ENCODE measurements at places on chromosomes 4 and X. TPM values are rescaled to one million over a fixed set of nuclear protein-coding genes. Genes with fewer than 3 reads are reported as not detected.
A peak's percentile ranks its signal among the peaks of the same experiment; 100 is the strongest.

- DNase-seq: no peak
Observed at GRCh38 chr4:99564921-99565320, 1.1 kb upstream of the TRMT10A start.

The PITX2 gene
- not detected for total RNA-seq

DNA sequence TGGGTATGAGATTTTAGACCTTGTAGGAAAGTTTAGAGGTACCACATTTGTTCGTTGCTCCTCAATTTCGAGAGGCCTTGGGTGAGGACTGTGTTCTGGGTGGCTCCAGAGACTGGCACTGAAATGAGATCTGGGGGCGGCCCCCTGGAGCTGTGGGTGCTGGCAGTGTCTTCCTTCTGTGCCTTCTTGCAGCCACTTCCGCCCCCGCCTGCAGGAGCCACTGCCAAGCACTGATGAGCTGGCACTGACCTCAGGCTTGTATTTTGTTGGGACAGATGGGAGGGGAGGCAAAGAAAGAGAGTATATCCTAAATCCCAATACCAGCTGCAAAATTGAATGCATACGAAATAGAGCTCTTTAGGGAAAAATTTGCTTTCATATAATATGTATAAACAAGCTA is 64.5 kb upstream of the CLDN34 start:
- no peak for DNase-seq

DNA sequence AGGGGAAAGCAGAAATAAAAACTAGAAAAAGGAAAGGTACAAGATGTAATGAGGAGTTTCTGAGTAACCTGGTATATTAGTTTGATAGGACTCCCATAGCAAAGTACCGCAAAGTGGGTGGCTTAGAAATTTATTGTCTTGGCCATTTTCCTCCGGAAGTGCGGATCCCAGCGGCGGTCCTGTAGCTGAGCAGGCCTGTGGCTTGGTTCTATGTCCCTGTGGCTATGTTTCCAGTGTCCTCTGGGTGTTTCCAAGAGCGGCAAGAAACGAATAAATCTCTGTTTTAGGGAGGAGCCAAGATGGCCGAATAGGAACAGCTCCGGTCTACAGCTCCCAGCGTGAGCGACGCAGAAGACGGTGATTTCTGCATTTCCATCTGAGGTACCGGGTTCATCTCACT is 44.0 kb upstream of the LDB2 start:
- no peak for DNase-seq

The NR3C2 gene
- 9.9 TPM for total RNA-seq

The NSUN7 gene
- not detected for total RNA-seq

DNA sequence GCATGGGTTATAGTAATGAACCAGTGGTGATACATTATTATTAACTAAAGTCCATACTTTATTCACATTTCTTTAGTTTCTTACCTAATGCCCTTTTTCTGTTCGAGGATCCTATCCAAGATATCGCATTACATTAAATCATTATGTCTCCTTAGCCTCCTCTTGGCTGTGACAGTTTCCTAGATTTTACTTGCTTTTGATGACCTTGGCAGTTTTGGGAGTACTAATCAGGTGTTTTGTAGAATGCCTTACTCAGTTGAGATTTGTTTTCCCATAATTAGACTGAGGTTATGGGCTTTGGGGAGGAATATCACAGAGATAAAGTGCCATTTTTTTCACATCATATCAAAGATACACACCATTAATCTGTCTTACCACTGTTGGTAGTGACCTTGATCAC is 5.0 kb downstream of the KLHL5 start:
- DNase-seq: no peak

- DNase-seq: no peak
Observed at GRCh38 chrX:154430916-154431315, 2.4 kb downstream of the ATP6AP1 start.

DNA sequence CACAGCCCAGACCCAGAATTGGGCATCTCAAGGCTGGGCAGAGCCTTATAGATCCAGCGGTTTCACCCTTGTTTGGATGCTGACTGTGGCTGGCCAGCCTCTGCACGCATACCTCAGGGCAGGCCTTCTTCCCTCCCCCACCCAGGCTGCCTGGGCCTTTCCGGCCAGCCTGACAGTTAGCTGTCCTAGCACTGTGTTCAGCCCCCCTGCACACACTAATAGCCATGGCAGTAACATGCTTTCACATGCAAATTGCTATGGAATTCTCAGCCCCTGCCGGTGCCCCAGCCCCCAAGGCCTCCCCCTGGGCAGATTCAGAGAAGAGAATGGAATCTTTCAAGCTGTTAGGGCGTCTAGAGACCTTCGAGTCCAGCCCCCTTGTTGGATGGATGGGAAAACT is 17.7 kb downstream of the EFNB1 start:
- no peak for DNase-seq

The ZFP92 gene
- total RNA-seq: 0.51 TPM

The GRID2 gene
- total RNA-seq: not detected

- no peak for DNase-seq
Observed at GRCh38 chr4:17557880-17558279, 19.1 kb upstream of the LAP3 start.

DNA sequence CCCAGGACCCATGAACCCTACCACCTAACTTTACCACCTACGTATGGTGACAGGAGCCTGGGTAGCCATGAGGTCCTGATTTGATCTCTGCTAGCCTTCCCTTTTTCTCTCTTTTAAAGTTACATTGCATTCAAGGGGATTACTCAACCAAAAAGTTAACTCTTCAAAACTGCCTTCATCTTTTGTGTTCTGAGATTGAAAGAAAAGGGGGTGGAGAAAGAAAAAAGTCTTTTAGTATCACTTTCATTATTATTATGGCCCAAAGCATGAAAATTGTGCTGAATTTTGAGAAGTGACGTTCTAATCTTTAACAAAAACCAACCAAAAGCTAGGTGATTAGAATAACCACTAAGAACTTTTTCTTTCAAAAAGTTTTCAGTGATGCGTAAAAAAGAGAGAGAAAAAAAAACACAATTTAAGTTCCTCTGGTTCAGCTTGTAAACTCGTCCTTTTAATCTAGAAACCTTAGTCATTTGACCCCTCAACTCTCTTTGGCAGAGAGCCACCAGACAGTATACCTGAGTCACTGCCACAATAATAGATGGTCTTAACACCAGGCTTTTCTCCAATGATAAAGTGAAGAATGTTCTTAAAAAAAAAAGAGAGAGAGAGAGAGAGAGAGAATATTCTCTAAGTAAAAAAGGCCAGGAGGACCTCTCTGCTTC is 347.4 kb upstream of the FGF13 start:
- DNase-seq: peak; percentile 2

The GNRHR gene
- total RNA-seq: not detected

- peak; percentile 48 for DNase-seq
Observed at GRCh38 chr4:113845138-113845537, 83.6 kb upstream of the CAMK2D start.

The ZNF827 gene
- total RNA-seq: 2.5 TPM

The ZNF718 gene
- total RNA-seq: 9.3 TPM

DNA sequence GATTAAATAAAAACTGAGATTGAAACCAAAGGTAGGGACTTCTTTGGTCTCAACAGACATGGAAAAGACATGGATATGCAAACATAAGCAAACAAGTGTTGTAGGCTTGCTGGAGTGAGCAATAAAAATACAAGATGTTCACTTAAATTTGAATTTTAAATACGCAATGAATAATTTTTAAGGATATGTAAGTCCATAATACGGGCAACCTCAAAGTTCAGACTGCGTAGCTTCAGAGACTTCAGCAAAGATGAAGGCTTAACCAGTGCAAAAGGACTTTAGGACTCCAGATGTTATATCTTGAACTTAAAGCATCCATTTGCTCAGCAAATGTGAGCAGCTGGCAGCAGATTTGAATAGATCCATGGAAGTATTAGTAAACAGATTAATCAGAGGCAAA is 549.3 kb downstream of the ARAP2 start:
- no peak for DNase-seq

DNA sequence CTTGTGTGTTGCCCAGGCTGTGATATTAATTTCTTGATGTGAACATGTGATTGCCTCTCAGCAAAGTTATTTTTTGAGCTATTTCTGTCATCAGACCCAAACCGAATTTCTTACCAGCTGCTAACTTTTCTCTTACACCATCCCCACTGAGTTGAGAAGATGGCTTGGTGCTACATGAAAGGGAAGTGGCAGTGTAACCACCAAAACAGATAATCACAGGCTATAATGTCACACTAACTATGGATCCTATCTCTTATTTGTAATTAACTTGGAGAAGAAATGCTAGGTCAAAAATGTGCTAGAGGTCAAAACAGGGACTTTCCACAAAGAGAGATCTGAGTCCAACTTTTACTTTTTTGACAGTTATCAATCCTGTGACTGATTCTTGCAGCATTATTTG is 43.8 kb downstream of the ELOVL6 start:
- DNase-seq: no peak

The NRK gene
- total RNA-seq: 0.42 TPM

The RPA4 gene
- total RNA-seq: 1.7 TPM

The DACH2 gene
- total RNA-seq: not detected

GRCh38 chrX:2389324-2389723 is 111.5 kb downstream of the DHRSX start:
- no peak for DNase-seq

The SEL1L3 gene
- 91.2 TPM for total RNA-seq

GRCh38 chrX:85244450-85245211 is 840 bp downstream of the ZNF711 start:
- peak; percentile 14 for DNase-seq

DNA sequence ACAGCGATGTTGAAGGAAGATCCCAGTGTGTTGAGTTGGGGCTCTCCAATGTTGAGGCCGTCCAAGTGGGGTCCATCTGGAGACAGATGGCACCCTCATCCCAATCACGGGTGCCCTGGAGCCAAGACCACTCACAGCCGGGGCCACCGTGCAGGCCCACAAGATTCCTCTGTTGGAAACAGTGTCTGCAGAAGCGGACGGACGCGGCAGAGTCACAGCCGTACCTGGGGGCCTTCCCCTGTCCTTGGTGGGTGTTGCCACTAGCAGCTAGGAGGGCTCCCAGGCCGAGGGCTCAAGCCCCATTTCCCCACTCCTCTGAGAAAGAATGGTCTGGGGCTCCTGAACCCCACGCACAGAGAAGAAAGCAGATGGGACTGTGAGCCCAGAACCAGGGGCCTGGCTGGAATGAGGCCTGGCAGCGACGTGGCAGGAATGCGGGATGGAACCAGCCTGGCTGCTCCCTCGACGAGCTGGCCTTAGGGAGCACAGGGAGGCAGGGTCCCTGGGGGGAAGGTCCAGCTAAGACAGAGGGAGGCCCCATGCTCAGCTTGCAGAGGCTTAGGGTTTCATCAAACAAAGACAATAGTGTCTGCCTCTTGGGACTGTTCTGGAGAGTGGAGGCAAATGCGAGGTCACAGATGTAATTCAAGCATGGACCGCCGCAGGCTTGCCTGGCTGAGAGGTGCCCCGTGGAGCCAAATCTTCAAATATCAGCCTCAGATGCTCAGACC is 228.9 kb downstream of the AFAP1 start:
- no peak for DNase-seq

DNA sequence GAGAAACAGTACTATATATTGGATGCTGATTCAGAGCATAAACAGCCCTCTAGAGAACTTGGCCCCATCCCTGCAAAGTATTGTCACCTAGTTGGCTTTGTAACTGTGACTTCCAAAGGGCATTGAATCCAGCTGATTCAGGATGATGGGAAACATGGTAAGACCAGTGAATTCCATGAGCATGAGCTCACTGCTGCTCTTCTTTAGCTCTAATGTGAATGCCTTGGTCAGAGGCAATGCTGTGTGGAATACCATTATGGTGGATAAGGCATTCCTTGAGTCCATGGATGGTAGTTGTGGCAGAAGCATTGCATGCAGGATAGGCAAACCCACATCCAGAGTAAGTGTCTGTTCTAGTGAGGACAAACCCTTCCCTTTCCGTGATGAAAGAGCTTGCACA is 365.6 kb upstream of the EDA2R start:
- DNase-seq: no peak

DNA sequence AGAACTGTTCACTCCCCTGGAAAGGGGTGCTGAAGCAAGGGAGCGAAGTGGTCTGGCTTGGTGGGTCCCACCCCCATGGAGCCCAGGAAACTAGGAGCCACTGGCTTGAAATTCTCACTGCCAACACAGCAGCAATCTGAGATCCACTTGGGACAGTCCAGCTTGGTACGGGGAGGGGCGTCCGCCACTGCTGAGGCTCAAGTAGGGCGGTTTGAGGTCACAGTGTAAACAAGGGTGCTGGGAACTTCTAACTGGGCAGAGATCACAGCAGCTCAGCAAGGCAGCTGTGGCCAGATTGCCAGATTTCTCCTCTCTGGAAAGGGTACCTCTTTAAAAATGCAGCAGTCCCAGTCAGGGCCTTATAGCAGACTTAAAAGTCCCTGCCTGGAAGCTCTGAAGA is 53.9 kb upstream of the GALNTL6 start:
- no peak for DNase-seq

GRCh38 chrX:81238166-81238565 is 36.3 kb downstream of the SH3BGRL start:
- DNase-seq: no peak

The C4orf50 gene
- under 0.01 TPM for total RNA-seq

The GAGE12J gene
- total RNA-seq: not detected

GRCh38 chr4:67674098-67674497 is 26.9 kb downstream of the UBA6 start:
- DNase-seq: no peak

- no peak for DNase-seq
Observed at GRCh38 chr4:111923786-111924185, 221.5 kb upstream of the FAM241A start.

DNA sequence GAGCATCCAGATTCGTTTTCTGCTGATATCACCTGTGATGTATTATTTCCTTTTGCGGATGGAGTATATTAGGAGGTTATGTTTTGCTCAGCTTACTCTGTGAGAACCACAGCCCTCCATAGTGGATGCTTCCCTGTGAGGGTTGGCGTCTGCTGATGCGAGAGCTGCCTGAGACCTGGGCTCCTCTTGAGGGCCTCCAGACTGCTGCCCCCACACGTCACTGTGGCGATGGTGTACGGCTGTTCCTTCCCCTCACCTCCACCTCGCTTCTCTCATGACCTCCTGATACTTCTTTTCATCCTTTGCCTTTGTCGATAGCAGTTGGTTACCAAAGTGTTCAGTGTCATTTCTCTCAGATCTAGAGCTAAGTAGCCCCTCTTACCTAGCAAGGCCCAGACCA is 71.7 kb downstream of the TNIP2 start:
- no peak for DNase-seq

The MEPE gene
- total RNA-seq: not detected

DNA sequence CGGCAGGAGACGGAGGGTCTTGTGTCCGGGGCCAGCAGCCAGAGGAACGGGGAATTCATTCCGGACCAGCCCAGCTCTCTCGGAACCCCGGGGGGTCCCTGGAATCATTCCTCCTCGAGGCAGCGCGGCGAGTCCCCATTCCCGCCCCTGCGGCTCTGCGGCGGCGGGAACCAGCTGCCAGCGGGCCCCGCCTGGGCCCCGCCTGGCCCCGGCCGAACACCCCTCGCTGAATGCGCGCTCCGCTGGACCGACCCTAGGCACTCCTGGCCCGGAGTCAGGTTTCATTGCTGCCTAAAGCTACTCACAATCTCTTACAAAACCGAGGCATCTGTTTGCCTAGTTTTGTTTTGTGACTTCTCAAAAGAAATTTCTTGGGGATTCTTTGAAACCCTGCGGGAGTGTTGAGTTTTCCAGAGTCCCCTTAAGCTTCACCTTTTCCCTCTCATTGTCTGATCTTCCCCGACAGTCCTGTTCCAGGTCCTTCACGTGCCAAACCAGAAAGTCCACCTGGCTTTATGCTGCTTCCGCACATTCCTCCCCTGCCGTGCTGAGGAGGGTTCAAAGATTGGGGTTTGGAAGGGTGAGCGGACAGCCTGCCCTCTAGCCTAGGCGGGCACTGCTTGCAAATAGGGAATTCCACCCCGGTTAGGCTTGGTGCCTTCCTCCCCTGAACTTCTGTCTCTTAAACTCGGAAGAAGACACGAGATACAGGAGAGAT is 789 bp downstream of the ARHGAP10 start:
- peak; percentile 46 for DNase-seq

The PPEF2 gene
- total RNA-seq: not detected
